ENCODE measurements at places on chromosomes 6 and 20.

- DNase-seq = no peak
Observed at GRCh38 chr6:6545616-6546317, 42.8 kb upstream of the LY86 start.

DNA sequence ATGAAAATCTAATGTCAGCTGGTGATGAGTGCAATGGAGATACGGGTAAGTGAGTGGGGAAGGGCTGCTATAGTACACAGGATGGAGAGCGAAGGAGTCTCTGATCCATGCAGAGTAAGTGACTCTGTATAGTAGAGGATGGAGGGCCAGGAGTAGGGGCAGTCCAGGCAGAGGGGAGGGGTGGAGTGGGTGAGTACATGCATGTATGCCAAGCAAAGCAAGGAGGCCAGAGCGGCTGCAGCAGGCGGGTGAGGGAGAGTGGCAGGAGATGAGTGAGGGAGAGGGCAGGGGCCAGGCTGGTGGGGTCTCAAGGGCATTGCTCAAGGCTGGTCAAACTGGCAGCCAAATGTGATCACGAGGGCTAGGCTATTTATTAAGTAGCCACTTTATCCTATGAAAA is 94.0 kb downstream of the PREP start:
- no peak for DNase-seq

DNA sequence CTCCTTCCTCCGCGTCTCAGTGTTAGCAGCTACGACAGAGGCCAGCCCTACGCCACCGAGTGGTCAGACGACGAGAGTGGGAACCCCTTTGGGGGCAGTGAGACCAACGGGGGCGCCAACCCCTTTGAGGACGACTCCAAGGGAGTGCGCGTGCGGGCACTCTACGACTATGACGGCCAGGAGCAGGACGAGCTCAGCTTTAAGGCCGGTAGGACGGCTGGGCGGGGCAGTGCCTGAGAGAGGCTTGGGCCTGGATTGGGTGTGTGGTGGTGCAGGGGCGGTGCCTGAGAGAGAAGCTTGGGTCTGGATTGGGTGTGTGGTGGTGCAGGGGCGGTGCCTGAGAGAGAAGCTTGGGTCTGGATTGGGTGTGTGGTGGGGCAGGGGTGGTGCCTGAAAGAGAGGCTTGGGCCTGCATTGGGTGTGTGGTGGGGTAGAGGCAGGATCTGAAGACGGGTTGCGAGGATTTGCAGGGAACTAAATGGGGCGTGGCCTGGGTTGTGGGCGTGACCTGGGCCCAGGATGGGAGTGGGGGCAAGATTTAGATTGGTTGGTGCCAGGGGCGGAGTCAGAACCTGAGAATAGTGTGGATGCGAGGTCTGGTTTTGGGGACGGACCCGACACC is 24.4 kb downstream of the SPDEF start:
- DNase-seq = peak; percentile 4

DNA sequence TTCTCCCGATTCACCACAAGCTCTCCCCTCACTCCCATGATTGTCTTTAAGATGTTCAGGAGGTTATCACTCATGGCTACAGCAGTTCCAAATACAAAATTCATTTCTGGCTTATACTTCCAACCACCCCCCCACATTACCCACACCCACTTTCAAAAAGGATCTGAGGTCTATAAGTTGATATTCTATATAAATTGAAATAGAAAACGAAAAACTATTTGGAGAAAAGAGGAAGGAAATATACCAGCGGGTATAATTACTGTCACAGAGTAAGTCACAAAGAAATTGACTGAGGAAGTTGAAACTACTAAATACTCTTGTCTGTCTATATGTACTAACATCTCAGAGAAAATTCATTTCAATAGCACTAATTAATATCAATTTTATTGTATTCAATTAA is 112.7 kb upstream of the TNFAIP3 start:
- DNase-seq = no peak

GRCh38 chr6:156899532-156900135 is 122.5 kb downstream of the ARID1B start:
- DNase-seq = no peak

DNA sequence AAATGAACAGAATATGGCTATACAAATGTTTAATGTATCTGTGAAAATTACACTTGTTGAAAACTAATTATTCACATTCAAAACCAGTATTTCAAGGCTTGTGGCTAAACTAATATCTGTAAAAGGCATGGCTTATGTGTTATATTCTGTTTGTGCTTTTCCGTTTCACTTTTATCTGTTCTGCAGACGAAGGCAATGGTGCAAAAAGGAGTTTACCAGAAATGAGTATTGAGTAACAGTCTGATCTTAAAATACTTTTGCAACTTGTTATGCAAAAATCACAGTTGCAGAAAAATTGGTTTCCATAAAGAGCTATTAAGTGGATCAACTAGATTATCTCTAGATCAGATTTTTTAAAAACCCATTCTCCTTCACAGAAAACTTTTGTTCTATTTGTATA is 9.4 kb upstream of the STX11 start:
- DNase-seq = no peak
